Stimulated activated CD4-positive, alpha-beta T cell treated with anti-CD3 and anti-CD28 coated beads, Interleukin-15, amount 100 ng/mL, for 1 hour (primary cell): ENCODE measurements at places on chromosomes 12 and 14.

DNA sequence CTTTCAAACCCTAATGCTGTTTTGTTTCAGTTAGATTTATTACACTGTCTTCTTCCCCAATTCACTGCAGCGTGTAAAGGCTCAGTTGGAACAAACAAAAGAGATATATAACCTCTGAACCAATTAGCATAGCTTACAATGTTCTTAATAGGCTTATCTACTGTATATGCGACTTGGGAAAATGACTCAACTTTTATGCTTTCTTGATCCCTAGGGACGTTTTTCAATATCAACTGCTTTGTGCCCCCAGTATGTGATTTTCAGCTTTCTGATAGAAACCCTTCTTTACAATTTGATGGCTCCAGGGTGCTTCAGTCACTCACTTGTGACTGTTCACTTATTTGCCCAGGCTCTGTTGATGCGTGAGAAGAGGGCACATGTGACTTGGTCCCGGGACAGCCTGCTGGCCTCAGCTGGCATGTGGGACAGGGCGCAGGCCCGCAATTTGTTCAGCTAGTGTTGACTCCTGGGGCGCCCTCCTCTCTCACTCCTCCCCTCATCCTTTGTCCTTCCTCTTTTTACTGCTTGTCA is 107.1 kb downstream of the TMTC2 start:
- DNase-seq: no peak

- DNase-seq: no peak
Measured at GRCh38 chr14:33569821-33570687, 380.8 kb downstream of the EGLN3 start.

DNA sequence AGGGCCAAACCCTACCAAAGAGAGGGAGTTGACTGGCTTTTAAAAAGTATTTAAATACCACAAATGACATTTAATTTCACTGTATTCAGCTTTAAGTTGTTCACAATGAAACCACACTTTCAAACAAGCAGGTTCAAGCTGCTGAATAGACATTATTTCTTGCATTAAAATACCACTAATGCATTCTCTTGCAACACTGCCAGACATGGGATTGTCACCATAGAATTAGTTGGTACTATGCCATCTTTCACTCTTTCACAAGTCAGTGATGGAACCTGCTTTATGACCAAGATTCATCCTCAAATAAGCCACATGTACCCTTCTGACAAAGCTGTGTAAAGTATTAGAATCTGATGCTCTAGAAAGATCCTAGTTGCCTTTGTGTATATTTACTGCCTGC is 239.4 kb downstream of the PAWR start:
- no peak for DNase-seq

GRCh38 chr12:50924131-50924438 is 28.3 kb upstream of the HIGD1C start:
- DNase-seq: no peak

DNA sequence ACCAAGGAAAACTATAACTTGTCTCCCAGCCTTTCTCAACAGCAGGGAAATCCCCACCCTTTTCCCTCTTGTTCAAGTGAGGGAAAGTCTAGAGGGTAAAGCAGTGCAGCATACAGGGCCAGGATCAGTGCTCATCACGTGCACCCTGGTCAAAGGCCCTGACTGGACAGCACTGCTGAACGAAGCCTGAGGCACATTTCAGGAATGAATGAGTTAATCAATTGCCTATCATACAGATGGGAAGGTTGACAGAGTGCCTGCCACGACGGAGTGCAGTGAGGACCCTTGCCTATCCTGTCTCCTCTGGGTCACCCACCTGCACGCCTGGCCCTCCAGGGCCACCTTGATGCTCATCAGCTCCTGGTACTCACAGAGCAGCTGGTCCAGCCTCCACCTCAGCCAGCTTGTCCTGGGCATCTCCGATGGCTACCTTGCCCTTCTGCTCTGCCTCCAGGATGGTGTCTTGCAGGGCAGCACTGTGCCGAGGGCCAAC is 11.7 kb upstream of the KRT73 start:
- DNase-seq: no peak

DNA sequence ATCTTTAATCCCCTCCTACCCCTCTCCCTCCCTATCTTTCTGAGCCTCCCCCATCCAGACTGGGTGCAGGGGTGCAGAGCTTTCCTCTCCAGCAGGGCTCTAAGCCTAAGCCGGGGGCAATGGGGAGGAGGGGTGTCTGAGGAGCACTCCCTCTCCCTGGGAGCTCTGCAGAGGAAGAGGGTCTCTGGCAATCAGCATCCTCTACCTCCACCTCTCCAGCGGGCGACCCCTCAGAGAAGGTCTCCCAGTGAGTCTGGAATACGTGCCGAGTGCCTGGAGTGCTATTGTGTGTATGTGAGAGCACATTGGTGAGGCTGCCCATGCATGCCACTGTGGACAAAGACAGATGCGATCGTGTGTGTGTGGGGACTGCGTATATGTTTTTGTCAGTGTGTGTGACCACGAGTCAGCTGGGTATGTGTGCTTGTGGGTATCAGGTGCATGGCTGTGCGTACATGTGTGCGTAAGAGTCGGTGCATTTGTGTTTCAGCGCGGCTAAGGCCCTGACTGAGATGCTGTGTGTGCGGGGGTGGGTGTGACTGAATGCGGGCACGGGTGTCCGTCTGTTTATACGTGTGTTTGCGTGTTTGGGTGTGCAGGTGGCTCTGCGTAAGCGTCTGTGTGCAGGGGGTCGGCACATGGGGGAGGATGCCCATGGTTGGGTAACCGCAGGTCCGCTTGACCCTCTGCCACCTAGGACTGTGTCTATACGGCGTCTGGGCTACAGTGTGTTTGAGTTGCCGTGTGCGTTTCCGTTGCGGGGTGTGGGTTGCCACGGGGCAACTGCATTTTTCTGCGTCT is 905 bp upstream of the DLK1 start:
- no peak for DNase-seq

GRCh38 chr12:72010356-72010755 is 71.7 kb downstream of the TPH2 start:
- no peak for DNase-seq

- DNase-seq: no peak
Measured at GRCh38 chr12:13258197-13258596, 61.7 kb downstream of the EMP1 start.

- no peak for DNase-seq
Measured at GRCh38 chr14:67934087-67934486, 114.5 kb downstream of the RAD51B start.

- DNase-seq: no peak
Measured at GRCh38 chr12:1838205-1838993, 18.0 kb downstream of the LRTM2 start.

DNA sequence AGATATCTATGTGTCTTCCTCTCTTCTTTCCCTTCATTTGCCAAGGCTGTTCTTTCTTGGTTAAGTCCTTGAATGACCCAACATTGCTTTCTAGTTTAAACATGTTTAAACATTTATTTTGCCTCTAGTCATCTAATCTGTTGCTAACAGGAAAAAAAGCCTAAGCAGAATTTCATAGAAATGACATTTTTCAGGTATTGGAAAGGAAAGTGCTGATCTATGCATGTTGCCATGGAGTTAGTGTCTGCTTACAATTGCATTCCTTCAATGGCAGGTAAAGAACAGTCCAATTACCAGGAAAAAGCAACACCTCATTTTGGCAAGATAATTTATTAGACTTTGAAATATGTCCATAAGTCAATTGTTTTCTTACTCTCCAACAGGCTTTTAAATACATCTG is 21.5 kb upstream of the SLC2A13 start:
- DNase-seq: no peak

DNA sequence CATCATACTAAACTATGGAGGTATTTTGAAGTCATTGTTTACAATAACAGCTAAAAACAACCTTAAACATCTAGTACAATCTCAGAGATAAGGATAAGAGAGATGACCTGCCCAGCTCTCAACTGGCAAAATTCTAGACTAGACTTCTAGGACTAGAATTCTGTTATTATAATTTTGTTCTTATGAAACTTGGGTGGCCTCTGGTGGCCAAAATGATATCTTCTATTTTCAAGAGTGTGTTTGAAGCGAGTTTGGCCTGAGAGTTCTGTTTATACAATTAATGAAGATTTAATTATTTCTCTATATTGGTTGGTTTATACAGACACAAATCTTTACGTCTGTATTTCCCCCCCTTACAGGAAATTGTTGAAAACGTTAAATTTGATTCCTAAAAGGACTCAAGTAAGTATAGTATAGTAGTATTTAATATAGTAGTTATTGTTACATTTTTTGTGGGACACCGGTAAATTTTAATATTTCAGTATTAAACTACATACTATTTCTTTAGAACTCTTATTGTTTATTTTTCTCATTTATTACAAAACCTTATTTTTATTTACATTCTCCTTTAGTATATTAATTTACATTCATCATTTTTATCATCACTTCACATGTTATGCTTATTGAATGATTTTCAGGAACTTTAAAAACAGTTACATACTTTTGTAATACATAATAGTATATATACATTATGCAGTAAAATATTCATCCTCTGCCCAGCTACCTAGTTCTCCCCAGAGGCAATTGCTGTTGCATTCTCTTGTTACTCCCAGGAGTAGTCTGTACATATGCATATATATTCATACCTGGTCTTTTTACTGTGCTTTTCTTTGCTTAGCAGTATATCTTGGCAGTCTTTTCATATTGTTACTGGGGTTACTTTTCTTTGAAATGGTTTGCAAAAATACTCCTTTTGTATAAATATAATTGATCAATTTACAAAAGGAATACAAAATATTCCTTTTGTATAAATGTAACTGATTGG is 6.6 kb downstream of the PPHLN1 start:
- DNase-seq: no peak

GRCh38 chr12:96743606-96744005 is 163.5 kb upstream of the NEDD1 start:
- no peak for DNase-seq
